GOT3 (cell line): ENCODE measurements at places on chromosomes 3 and 15.

DNA sequence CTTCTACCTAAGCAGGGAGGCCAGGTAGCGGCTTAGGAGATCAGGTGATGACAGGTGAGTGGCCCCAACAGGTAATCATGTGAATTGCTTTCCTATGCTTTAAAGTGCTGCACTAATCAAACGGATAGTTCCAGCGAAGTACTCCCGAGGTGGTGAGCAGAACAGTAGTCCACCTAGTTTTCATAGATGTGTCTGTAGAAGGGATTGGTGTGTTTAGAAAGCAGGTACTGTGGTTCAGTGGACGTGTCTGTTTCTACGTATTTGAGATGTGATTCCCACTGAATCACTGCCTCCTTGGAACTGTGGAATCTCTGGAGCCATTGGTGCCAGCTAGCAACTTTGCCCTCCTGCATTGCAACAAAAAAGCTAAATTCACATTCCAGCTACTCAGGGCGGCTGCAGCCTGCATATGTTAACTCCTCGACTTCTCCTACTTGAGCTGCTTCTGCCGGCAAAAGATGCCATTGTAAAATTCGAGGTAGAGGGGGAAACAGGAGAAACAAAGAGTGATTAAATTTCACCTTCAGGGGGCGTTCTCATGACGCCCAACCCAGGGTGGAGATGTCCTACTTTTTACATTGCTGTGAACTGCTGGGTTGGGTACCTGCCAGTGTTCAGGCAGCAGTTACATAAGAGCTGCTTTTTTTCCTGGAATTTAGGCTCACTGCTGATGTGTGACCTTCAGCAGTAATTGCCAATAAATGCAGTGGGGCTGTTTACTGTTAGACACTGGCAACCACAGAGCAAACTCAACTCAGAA is 227.3 kb downstream of the ITPR1 start:
- no peak for DNase-seq

DNA sequence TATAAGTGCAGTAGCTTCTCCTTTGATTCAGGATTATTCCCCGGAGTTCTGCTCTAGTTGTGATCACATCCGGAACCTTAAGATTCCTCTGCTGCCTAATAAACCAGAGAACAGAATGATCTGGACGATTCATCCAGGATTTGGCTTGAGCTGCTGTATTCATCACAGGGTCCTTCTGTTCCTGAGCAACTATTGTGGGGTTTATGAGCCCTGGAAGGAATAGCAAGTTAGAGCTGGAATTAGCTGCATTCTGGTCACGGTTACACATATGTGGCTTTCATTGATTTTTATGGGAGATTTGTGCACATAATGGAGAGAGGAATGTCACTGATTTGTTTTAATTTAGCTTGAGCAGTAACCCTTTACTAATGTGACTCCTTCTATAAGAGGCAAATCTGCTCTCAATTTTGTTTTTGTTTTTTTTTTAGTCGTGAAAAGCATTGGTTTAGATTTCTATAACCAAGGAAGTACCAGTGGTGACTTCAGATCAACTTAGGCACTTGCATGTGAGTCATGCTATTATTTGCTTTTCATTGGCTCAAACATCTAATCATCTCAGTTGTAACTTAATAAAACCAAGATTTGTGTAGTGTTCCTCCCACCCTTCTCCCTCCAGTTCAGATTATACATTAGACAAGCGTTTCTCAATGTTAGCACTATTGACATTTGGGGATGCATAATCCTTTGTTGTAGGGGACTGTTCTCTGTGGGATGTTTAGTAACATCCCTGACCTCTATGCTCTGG is 148.5 kb downstream of the OTOL1 start:
- no peak for DNase-seq

DNA sequence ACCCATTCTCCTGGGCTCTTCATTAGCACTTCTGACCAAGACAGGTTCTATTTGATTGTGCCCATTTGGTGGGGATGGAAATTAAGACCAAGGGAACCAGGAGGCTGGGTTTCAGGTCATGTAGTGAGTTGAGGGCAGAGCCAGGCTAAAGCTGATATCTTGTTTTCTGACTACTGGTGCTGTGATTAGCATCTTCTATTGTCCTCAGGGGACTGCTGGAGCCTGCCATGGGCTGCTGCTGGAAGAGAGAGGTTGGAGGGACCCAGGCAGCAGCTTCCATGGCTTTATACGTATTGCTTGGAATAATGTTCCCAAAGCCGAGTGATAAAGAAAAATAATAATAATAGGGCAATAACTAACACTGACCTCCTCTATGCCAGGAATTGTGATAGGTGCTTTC is 211.4 kb upstream of the ROPN1 start:
- no peak for DNase-seq

DNA sequence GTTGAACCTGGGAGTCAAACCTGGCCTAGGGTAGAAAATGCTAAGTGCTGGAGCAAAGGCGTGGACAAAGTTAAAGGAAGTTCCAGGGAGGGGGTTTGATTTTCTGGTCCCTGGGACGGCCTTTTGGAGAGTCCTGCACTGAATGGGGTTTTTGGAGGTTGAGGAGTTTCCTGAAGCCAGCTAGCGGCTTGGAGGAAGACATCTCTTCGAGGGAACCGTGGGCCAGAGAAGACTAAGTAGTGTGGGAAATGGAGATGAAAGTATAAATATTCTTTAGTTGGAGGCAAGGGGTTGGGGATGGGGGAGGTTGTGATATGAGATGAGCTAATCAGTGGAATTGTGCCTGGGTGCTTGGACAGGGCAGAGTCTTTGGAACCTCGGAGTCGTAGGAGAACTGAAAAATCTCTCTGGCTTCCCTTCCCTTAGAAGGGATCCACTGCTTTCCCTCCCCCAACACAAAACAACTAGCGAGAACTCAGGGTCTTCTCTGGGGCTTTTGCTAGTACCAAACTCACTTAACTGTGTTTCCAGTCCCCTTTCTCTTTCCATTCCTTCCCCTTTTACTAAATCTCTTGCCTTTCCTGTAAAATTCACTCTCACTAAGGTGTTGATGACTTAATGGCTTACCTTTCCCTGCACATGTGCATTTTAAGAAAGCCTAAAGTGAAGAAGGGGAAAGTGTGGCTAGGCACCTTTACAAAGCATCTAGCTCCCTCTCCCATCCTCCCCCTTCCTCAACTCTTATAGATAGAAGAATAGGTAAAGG is 1.0 kb downstream of the LPP start:
- no peak for DNase-seq

DNA sequence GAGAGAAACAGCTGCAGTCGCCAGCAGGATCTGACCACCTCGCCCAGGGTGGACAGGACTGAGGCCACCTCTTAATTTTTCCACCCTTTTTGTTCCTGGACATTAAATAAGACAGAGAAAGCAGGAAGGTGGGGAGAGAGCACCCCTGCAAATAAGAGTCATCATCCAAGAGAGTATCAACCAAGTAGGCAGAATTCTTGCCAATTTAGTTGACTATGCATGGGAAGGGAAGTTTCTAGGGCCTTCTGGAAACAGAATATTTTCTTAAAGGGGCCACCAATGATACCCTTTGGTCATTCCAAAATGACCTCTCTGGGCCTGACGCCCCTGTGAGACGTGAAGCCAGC is 136.2 kb downstream of the TJP1 start:
- no peak for DNase-seq

DNA sequence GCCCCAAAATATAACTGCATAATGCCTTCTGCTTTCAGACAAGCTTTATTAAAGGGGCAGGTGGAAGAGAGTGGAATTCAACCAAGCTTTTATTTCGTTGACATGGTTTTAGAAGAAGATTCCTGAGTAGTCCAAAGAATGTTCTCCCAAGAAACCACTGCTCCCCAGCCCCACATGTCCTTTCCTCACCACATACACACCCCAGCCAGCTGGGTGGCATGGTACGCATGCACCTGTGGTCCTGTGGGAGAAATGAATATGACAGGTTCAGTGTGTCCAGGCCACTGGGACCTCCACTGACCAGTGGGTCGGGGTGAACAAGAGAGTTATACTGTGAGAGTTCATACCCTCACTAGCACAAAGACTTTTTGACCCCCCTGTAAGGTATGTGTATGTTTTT is 30.2 kb downstream of the ARID3B start:
- DNase-seq: no peak

GRCh38 chr3:177234121-177234520 is 36.8 kb upstream of the TBL1XR1 start:
- no peak for DNase-seq

DNA sequence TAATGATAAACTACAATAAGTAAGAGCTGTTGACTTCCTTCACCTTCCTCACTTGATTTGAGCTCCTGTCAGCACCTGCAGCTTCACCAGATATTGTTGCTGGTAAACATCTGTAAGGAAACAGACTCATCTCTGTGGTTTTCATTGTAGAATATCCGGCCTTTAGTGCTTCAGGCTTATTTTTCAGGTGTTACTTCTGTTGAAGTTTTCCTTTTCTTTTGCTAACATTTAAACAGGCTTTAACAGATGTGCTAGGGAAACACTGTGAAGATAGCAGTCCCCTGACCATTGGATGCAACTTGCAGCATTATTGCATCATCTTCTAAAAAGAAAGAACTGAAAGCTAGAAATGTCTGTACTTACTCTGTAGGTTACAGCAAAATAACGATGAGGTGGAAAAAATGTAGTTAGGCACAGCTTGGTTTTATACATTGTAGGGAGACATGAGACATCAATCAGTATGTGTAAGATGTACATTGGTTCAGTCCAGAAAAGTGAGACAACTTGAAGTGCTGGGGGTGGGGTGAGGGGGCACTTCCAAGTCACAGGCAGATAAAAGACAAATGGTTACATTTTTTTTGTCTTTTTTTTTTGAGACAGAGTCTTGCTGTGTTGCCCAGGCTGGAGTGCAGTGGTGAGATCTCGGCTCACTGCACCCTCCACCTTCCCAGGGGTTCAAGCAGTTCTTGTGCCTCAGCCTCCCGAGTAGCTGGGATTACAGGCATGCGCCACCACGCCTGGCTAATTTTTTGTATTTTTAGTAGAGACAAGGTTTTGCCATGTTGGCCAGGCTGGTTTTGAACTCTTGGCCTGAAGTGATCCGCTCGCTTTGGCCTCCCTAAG is 10.2 kb downstream of the EDEM1 start:
- DNase-seq: no peak

DNA sequence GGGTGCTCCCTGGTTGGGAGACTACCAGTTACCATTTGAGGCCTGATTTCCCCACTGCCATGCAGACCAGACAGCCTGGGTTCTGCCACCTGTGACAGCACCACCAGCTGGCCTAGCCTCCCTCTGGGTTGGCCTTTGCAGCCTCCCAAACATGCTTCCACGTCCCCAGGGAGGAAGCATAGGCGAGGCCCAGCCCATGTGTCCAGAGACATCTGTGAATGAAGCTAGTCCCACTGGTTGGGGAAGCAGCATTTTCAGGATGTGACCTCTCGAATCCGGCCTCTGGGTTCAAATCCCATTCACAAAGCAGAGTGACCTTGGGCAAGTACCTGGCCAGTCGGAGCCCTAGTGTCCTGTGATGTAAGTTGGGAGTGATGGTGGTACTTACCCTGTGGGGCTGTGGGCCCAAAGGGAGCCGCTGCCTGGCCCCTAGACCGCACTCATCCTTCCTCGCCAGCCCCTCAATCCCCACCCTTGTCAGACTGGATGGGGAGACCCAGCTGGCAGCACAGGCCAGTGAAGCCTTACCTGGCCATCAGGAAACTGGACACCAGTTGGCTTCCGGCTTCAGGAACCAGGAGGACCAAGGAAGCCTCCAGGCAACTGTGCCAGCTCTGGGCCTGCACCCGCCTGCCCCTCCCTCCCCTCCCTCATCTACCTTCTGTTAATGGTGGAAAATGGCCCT is 6.0 kb downstream of the KLF15 start:
- DNase-seq: no peak

DNA sequence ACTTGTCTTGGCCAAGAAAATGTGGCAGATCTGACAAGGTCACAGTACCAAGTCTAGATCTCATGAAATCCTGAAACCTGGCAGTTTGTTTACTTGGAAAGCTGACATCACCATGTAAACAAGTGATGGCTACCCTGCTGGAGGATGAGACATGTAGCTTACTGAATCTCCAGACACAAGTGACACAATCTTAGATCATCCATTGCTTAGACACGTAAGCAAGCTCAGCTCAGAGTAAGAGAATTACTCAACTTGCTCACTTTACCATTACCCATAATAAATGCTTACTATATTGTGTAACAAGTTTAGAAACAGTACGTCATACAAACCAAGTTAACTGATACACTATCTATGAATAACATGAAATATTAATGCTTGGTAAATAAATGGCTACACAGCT is 263.8 kb downstream of the TBC1D5 start:
- DNase-seq: no peak

- DNase-seq: no peak
Observed at GRCh38 chr3:125054062-125054448, 1.7 kb downstream of the HEG1 start.

GRCh38 chr3:109050591-109051167 is 67.3 kb downstream of the MORC1 start:
- no peak for DNase-seq

DNA sequence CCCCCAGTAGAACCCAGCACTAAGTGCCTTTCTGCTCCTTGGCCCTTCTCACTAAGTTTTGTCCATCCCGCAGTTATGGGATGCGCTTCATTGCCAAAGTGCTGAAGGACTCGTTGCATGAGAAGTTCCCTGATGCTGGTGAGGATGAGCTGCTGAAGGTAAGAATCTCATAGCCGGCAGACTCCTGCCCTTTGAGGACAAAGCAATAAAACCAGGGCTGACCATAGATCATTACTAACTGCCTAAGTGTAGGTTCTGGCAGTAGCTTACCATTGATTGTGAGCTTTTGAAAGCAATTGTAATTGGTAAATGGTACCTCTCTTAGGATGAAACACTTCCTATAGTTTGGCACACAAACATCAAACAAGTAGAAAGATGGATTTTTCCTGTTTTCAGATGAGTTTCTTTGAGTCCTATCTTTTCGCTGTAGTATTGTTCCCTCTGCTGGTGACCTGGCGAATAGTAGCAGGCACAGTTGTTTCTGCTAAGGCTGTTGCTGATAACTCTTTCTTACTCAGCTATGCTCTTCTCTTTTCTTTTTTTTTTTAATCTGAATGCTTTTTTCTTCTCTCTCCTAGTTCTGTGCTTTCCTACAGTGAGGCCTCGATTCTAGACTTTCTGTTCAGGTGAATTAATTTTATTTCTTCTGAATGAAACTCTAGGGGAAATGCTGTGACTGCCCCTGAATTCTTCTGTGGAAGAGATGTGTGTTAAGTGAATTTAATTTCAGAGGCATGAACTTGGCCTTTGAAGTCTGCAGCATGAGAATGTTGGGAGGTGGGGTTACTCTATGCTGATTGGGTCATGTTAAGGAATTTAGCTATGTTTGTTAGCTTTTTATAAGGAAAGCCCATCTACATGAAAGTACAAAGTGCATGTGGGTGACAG is 47.4 kb upstream of the CRTC3 start:
- DNase-seq: no peak

DNA sequence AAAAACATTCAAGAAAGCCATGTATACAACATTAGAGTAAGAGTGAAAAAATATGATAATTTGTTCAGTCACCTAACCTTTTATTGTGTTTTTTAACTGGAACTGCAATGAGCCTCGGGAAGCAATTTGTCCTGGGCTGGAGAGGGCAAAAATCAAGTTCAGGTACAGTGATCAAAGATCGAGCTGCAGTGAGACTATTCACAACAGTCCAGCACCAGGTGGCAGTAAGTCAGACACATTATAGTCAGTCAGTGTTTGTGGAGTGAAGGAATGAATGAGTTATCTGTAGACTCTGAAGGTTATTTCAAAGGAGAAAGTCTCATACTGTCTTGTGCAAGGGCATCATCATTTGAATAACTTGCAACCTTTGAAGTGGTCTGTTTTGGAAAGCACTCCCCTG is 116.6 kb downstream of the CHDH start:
- DNase-seq: no peak

- no peak for DNase-seq
Observed at GRCh38 chr3:157042226-157042625, 117.7 kb downstream of the CCNL1 start.

- DNase-seq: no peak
Observed at GRCh38 chr3:95235916-95236315, 1173.1 kb downstream of the NSUN3 start.

- DNase-seq: no peak
Observed at GRCh38 chr3:72242326-72242725, 457.4 kb upstream of the PROK2 start.
